Hematopoietic multipotent progenitor cell (in vitro differentiated cells): ENCODE measurements at places on chromosomes 5 and 9.

- DNase-seq = no peak
Observed at GRCh38 chr9:76732341-76732958, 31.8 kb upstream of the PCA3 start.

DNA sequence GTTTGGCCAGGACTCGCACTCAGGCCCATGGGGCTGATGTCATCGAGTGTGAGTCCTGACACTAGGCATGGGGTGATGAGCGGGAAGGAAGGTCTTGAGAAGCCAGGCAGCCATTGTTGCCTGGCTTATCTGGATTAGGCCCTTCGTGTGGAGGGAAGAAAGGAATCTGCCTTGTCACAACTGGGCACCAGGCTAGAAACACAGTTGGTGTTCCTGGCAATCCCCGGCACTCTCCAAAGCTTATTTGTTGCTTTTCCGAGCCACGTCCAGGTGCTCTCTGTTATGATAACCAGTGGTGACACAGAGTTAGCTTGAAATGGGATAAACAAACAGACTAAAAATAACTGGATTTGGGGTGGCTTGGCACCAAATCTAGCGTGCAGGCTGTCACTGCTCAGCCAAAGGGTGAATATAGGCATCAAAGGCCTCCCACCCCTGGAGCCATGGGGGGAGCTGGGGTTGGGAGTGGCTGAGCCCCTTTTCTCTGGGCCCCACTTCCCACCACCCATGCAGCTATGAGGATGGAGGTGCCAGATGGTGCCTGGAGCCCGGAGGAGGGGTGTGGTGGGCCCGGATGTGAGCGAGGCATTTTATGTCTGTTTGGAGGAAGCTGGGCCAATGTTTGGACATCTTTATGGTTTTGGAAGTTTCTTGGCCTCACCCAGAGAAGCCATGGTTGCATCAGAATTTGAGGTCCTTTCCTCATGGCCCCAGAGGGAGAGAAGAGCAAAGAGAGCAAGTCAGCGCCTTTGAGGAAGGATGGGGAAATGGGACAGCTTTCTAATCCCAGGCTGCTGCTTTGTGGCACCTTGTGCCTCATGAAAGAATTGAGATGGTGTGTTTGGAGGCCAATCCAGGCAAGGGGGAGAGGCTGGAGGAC lies 98.0 kb upstream of the PITX1 start:
- DNase-seq = no peak

DNA sequence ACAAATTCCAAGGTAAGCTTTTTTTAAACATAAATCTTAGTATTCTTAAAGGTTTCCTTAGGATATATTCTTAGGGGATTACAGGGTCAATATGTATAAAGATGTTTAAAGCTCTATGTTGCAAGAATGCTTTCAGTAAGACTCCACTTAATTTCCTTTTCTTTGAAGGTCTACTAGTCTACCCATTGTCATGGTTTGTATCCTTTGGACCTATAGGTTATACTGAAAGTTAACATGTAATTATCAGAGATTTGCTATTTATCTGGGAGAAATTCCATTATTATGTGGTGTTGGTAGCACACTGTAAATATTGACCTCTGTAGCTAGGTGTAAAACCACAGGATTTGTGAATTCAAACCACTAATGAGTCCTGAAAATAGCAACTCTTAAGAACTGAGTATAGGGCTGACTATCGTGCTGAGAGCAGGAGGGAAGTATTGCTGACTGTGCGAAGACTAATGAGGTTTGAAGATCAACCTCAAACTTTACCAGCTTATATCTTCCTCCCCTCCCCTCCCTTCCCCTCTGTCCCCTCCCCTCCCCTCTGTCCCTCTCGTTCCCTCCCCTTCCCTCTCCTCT lies 85.6 kb downstream of the GADD45G start:
- DNase-seq = no peak

DNA sequence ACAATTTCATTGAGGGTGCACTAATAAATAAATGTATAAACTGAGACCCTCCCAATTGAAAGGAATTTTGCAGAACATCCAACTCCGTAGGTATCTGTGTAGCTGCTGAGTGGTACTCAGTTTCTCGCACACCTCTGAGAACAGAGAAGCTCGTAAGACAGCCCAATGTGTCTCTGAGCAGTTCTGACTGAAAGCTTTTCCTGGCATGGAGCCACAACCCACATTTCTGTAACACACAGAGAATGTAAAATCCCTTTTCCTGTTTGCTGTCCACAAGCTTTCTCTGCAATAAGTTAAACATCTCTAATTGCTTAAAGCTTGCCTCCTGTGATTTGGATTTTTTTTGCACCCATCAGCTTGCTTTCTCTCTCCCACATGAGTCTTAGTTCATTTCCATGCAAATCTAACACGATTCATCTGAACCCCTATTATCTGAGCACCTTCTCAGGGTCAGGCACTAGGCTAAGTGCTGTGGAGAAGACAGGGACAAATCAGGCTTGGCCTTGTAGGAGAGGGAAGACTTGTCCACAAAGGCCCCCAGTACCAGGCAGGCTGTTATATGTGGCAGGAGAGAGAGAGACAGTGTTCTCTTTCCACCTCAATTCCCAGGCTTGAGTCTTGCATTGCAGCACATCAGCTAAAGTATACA lies 44.2 kb upstream of the COL15A1 start:
- DNase-seq = no peak

DNA sequence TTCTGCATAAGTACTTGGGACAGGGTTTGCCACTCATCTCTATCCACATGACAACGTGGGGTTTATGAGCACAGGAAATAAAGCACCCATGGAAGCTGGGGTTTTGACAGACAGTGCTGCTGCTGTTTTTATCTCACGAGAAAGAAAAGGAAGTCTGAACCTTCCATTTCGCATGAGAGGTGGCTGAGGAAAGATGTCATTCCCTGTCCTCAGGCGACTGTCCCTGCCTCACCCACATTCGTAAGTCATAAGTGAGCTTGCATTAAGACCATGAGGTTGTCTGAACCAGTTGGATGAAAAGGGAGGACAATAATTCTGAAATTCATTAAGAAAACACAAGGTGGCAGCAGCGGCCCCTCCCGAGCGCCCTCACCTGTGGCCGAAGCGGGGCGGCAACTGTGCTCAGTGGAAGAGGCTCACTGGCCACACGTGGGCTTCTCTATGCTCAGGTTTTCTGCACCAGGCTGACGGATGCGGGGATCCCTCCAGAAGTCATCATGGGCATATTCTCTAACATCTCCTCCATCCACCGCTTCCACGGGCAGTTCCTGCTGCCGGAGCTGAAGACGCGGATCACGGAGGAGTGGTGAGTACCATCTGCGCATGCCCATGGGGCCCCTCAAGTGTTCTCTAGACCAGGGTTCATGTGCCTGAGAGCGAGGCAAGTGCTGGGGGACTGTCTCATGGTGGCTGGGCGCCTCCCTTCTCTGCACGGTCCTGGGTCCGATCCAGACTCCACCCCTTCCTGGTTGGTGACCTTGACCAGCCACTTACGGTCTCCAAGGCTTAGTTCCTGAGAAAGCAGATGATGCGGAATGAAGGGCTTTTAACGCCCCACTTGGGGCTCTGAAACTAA lies 54.7 kb upstream of the SUSD3 start:
- DNase-seq = peak; percentile 38

DNA sequence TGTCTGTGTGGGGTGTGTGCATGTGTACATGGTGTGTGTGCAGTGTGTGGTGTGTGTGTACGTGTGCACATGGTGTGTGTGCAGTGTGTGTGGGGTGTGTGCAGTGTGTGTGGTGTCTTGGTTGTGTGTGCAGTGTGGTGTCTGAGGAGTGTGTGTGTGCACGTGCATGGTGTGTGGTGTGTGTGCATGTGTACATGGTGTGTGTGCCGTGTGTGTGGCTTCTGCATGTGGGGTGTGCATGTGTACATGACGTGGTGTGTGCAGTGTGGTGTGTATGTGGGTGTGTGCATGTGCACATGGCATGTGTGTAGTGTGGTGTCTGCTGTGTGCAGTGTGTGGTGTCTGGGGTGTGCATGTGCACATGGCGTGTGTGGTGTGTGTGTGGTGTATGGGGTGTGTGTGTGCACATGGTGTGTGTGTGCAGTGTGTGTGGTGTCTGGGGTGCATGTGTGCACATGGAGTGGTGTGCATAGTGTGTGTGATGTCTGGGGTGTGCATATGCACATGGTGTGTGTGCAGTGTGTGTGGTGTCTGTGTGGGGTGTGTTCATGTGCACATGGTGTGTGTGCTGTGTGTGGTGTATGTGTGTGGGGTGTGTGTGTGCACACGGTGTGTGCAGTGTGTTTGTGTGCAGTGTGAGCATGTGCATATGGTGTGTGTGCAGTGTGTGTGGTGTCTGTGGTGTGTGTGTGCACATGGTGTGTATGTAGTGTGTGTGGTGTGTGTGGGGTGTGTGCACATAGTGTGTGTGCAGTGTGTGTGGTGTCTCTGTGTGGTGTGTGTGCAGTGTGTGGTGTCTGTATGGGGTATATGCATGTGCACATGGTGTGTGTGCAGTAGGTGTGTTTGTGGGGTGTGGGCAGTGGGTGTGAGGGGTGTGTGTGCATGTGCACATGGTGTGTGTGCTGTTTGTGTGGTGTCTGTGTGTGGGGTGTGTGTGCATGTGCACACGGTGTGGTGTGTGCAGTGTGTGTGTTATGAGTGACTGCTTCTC lies 40.6 kb upstream of the ZNG1F start:
- no peak for DNase-seq

- DNase-seq = peak; percentile 24
Observed at GRCh38 chr5:90983148-90983547, 400.0 kb downstream of the ARRDC3 start.

DNA sequence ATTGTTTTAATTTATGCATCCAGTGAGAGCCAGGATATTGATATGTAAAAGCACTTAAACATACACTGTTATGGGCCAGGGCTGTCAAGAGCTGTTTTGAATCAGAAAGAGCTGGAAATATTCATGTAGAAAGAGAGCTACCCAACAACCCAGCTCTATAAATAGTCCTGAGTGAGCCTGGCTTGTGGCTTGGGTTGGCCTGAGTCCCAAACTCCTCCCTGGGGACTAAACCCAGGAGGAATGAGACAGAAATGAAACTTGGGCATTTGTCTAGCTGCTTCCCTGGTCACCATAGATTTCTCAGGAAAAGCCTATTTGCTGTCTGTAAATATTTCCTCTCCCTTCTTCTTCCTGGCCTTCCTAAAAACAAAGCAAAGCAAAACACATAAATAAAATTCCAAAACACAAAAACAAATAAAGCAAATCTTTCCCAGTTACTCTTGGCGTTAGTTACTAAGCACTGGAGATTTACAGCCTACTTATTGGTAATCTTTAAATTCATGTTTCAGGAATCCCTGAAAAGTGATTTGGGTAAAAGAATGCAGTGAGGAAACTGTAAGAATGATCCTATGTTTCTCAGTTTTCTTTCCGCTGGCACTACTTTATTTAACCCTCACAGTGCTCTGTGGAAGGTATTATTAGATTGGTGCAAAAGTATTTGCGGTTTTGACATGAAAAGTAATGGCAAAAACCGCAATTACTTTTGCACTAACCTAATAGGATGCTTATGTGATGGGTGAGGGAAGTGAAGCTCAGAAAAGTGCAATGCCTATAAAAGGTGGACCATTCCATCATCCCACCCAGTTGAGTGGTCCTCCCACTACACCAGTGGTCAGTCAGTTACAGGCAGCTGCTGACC lies 111.8 kb downstream of the CARTPT start:
- no peak for DNase-seq

GRCh38 chr5:173577817-173578216 lies 38.6 kb downstream of the BOD1 start:
- no peak for DNase-seq

GRCh38 chr5:81409896-81410295 lies 16.0 kb upstream of the ACOT12 start:
- no peak for DNase-seq

DNA sequence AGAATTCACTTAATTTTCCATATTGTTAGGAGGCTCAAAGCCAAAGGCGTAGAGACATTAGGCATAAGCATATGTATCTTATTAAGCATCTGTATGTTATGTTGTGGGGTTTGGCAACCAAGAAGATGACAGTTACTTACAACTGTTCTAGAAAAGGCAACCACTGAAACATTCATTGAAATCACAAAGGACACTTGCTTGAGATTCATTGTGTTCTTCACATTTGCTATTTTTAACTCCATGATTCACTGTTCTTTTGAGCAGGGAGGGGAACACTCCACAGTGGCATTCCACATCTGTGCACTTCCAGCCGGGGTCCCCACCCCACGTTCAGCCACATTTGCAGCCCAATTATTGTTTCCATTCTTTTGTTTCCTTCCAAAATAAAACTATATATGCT lies 107.1 kb downstream of the PALM2AKAP2 start:
- DNase-seq = no peak

GRCh38 chr5:58974083-58974482 lies 391.2 kb downstream of the RAB3C start:
- DNase-seq = no peak

- no peak for DNase-seq
Observed at GRCh38 chr5:97476852-97477534, 293.9 kb upstream of the RIOK2 start.

DNA sequence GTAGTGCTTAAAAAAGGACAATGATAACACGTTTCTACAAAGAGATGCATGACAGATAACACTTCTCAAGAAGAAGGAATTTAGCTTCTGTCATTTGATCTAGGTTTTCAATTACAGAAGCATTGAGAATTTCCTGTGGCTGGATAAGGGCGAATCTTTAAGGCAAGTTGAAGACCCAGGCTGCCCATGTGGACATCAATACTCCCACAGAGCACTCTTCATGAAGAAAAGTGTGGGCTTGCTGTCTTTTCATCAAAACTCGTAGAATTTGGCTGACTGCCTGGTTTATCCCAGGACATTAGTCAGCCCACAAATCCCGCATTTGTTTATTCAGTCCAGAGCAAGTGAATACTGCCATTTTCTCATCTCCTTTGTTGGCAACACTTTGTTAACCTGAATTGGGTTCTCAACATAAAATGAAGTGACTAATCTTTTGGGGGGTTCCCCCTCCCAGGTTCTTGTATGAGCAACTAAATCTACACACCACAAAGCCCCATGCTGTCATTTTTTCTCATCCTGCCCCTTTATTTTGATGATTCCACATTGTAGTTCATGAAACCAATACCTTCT lies 43.4 kb upstream of the CDKN2B start:
- DNase-seq = no peak

DNA sequence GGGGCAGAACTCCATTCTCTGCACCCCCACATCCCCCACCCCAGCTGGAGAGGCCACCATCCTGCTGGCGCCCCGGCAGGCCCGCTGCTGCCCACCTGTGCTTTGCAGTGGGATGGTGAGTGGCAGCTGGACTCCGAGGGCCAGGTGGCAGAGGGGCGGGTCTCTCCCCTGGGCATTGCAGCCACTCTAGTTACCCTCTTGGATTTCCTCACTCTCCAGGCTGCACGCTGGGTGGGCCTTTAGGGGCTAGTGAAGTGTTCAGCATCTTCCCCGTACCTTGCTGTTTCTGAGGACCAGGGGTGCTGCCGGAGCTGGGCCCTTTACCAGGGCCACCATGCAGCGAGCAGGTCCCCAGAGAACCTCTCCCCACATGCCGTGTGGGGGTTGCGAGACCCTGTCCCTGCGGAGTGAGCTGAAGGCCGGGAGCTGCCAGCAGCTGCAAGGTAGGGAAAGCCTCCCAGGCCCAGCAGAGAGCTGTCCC lies 88.4 kb upstream of the SH3PXD2B start:
- no peak for DNase-seq

DNA sequence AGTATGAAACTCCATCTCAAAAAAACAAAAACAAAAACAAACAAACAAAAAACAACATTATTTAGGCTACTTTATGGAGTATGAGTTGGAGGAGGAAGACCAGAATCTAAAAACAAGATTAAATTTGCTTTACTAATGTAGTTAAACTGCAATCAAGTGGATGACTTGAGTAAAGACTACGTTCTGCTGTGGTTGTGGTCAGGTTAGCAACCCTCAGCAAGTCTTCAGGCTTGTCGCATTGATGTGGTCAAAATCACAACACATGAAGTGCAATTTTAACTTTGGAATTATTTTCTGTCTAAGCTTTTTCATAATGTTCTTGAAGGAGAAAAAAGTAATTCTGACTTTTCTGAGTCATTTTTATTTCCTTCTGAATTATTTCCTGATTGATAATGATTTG lies 43.1 kb downstream of the PDE6A start:
- no peak for DNase-seq
